ENCODE measurements at places on chromosomes 11 and 22.

DNA sequence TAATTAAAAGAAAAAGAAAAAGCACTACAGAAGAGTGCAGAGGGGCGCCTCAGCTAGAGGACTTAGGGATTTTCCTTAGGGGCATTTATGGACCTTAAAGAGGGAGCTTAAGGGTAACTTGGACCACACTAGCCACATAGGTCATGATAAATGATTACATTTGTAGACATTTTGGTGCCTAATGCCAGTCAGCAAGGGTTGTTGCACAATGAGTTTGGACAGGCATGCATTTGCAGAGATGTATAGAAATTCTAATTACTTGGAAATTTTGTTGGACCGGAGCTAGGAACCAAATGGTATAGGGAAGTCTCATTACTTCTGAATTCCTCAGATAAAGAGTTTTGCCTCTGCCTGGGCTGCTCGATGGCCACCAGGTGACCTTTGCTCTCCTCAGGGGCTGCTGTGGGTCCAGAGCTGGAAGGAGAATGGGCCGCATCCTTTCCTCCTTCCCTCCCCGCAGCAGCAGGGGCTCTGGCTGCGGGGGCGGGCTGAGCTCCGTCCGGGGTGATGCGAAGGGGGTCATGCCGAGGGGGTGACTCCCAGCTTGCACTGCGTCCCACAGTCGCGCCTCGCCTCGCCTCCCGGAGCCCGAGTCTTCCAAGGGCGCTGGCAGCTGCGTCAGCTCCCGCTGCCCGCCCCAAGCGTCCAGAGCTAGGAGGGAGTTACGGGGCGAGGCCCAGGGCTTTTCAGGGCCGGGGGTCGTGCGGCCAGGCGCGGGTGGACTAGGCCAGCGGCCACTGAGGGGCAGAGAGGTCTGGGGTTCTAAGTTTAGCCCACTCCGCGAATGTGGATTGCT is 20.3 kb upstream of the MALAT1 start:
- DNase-seq, result no peak

GRCh38 chr11:22792497-22792896 is 37.1 kb downstream of the SVIP start:
- peak; percentile 7 for DNase-seq

GRCh38 chr22:39135092-39135896 is 17.2 kb downstream of the CBX7 start:
- DNase-seq, result peak; percentile 24

DNA sequence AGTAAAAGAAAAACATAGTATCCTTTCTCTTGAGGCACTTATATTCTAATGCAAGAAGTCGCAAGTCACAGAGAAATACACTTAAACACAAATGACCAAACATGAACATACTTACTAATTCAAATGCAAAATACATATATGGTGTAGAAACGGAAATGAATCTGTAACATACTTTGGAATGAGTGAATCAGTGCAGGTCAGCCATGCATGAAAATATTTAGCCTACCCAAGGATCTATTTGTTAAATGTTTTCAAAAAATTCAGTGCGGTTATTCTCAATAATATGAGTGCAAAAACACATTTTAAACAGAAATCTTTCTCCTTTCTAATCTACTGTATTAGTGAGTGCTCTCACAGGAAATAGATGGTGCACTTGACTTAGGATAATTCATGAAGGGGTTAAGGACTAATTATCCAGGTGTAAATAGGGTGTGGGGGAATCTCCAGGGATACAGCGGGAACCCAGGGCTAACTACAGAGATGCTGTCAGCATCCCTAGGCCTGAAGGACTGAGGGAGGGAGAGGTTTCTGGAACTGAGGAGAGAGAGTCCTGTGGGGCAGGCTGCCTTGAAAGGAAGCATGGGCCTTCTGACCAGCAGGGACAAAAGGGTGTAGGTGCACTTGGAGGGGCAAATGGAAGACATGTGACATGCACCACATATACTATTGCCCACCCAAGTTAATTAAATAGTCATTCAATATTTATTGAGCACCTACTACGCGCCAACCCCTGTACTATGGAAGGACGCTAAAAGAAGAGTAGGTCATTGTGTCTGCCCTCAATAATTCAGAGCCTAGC is 139.2 kb downstream of the MAML2 start:
- no peak for DNase-seq

DNA sequence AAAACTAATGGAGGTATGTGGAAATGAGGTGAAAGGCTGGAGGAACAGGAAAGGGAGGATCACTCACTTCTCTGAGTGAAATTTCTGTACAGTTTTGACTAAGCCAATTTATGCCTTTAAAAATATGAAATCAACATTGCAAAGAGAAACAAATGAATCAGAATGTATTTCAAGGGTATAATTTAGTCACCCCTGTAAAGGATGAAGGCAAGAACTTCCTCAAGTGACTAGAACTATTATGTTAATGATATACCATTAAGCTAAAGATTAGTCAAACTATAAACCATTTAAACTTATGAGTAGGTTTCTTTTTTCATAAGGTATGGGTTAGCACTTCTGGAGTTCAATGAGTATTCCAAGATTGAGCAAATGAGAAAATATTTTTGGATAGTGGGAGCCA is 184.5 kb upstream of the CHORDC1 start:
- DNase-seq, result no peak

- DNase-seq, result no peak
Observed at GRCh38 chr11:105054723-105055493, 9.8 kb upstream of the CARD16 start.

DNA sequence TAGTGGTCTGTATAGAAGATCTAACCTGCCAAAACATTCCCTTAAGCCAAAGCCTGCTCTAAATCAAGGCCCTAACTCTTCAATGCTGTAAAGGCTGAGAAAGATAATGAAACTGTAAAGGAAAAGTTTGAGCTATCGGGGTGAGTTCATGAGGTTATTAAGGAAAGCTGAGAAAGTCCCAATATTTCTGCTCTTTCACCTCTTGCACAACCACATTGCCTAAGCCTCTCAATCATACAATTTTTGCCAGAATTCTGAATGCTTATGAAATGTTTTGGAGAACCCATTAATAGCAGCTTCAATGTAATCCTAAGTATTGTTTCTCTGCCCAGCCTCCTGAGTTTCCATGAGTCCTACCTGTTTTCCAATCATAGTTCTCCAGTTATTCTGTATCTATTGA is 373.2 kb downstream of the LUZP2 start:
- DNase-seq, result no peak

DNA sequence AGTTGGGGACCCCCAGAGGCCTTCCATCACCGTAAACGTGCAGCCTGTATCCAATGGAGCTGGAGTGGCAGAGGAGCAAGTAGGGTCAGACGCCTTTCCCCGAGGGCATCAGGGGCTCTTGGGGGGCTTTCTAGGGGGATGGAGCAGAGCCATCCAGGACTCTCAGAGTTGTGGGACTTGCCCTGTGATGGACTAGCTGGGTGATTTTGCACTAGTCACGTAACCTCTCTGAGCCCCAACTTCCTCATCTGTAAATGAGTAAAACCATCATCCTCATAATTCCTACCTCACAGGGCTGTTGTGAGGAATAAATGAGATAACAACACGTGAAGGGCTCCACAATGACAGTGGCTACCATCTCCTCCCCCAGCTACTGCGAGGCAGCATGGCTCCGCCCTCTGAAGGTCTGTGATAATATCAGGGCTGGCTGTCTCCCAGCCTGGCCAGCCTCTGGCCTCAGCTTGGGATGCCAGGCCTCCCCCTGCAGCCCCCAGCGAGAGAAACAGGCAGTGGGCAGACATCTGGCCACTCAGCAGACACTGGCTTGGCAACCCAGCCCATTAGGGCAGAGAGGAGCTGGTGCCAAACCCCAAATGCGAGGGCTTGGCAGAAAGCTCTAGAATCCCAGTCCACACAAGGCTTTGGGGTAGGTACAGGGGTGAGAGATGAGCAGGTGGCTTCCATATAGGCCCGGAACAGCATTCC is 6.7 kb downstream of the USP2 start:
- DNase-seq, result no peak

- no peak for DNase-seq
Observed at GRCh38 chr22:41394012-41394356, 12.2 kb downstream of the TEF start.

GRCh38 chr11:25272214-25272613 is 775.4 kb downstream of the LUZP2 start:
- DNase-seq, result no peak

GRCh38 chr11:84146826-84147225 is 860.7 kb upstream of the CCDC90B start:
- no peak for DNase-seq

GRCh38 chr11:75677909-75678308 is 9.1 kb upstream of the MAP6 start:
- DNase-seq, result peak; percentile 10

Data from NCI-H146 (cell line).